ENCODE measurements at places on chromosomes 12 and 14.

DNA sequence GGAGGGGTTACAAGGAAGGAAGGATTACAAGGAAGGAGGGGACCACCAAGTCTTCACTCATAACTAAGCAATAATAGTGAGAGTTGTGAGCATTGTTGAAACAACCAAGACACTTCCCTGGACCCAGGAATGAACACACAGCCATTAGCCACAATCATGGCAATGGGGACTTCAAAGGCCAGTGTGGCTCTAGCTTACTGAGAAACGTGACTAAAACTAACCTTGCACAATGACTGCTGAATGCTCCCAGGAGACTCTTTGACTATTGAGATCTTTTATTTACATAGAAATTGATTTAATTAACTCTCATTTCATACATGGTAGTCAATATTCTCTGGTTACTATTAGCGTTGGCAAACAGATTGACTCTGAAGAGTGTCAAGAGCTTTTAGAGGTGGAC is 263.0 kb upstream of the SOX5 start:
- no peak for DNase-seq

DNA sequence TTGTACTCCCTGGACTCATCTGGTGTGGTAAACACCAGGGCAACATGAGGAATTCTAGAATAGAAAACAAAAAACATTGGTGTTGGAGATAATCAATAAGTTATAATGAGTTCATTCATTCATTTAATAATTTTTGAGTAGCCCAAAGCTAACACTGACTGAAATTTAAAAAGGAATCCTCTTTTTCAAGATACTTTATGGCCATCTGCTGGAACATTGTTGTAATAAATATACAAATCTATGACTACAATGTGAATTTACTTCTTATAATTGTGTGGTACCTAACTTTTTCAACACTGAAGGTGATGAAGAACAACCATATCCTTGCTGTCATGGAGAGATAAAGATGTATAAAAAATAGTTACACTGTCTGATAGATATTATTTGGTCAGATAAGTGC is 687.3 kb upstream of the MIS18BP1 start:
- DNase-seq, result no peak

DNA sequence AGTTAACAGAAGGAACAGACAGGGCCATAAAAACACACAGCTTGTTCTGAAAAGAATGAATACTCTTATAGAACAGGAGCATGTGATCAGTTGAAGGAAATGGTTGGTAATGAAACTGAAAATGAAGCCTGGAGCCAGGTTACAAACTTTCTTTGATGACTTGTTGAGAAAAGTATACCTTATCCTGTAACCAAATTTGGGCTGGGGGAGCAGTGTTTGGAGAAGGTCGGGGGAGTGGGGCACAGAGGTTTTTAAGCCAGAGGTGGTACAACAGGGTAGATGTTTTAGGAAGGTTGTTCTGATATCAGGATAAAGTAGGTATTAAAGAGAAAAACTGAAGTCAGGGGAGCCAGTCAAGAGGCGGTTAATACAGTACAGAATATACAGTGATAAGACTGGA is 8.2 kb downstream of the GOLT1B start:
- DNase-seq, result no peak

DNA sequence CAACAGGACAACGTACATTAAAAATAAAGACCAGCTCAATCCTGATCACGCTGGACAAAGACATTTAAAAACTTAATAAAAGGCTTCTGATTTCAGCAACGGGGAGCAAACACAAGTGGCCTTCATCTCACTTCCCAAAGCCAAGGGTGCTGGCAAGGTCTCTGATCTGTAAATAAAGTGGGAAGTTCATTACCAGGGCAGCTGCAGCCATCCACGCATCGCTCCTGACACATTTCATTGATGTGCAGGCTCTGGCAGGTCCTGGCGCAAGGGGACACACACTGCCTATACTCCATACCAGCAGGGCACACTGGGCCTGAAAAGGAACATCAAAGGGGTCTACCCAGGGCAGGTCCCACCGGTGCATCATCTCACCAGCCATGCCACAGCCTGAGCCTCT is 51.0 kb downstream of the VWF start:
- no peak for DNase-seq

DNA sequence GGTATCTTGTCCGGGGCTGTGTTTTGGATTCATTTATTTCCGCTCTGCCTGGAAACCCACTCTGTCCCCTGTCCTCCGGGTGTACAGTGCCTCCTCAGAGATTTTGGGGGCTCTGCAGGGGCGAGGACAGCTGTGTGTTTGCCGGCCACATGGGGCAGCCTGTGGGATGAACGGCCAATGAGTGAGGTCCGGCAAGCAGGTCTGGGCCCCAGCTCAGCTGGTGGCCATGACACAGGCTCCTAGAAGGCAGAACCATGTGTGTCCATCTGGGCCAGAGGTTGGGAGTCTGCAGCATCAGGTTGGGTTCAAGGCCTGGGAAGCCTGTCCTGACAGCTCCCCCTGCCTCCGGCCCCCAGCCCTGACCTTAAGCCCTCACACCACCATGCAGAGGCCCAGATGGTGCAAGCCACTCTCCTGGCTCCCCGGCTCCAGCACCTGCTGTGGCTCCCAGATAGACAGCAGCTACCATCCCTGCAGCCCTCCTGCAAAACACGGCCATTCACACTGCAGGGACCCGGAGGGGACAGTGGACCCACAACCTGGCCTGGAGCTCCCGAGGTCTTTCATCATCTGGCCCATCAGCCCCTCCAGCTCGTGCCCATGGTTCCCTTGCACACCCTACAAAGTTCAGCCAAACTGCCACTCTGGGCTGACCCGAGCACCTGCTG is 220.1 kb upstream of the C14orf180 start:
- DNase-seq, result no peak

GRCh38 chr14:55454264-55455002 is 14.0 kb upstream of the TBPL2 start:
- DNase-seq, result peak; percentile 57

GRCh38 chr12:98371419-98371818 is 144.0 kb upstream of the TMPO start:
- no peak for DNase-seq

DNA sequence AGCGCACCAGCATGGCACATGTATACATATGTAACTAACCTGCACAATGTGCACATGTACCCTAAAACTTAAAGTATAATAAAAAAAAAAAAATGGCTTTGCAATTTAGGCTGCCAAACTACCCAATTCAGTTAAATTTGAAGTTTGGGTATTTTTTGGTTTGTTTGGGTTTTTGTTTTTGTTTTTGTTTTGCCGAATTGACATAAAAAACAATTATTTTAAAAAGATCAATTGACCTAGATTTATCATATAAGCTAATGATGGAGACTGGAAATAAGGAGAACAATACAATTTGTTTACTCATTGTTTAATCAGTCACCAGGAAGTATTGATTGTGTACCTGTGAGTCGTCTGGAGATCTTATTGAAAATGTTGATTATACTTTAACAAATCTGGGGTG is 62.1 kb upstream of the GARIN2 start:
- DNase-seq, result no peak
